ENCODE measurements at places on chromosomes 1 and 21.

DNA sequence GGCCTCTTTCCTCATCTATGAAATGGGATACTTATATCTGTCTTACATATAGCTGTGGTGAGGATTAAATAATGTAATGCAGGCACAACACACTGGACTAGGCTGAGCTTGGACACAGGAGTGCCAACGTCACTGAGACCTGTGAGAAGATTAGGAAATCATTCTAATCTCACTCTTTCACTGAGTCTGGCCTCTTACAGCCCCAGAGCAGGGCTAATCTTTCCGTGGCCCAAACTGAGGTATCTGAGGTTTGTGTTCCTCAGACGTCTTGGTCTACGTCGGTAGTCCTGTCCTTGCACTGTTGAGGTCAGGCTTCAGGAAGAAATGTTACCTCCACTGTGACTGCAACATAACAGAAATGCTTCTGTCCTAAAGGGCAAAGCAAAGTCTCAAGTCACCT lies 22.6 kb upstream of the A3GALT2 start:
- no peak for DNase-seq

DNA sequence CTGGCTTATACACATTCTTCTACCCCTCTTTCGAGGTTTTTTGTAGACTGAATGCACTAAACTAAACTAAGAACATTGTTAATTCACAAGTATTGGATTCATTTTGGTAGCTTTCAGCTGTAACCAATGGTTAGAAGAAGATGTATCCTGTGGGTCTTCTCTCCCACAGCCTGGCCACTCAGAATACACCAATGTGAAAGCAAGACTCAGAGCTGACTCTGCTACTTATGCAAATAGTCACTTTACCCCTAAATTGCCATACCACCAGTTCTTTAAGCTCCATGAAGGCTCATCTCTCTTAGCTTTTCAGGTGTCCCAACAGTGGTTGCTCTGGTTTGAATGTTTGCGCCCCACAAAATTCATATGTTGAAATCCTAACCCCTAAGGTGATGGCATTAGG lies 60.1 kb downstream of the RGS13 start:
- no peak for DNase-seq

GRCh38 chr1:166915042-166915441 lies 39.0 kb upstream of the TADA1 start:
- no peak for DNase-seq

DNA sequence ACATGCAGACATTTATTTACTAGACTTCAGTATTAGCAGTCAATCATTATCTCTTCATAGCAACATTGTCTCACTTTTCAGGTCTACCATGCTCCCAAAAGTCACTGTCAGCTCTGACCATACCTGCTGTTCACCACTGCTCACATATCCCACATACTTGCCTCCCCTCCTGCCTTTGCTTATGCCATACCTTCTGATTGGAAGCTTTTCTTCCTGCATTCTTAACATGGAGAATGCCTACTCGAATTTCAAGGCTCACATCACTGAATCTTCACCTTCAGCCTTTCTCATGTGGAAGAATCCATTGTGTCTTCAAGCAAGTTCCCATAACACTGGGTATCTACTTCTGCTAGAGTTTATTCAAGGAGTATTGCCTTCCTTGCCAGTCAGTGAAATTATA lies 135.4 kb downstream of the NTNG1 start:
- no peak for DNase-seq

- DNase-seq, result no peak
Measured at GRCh38 chr21:41665766-41666595, 100.9 kb downstream of the RIPK4 start.

- no peak for DNase-seq
Measured at GRCh38 chr1:92016720-92017316, 13.0 kb upstream of the EPHX4 start.

DNA sequence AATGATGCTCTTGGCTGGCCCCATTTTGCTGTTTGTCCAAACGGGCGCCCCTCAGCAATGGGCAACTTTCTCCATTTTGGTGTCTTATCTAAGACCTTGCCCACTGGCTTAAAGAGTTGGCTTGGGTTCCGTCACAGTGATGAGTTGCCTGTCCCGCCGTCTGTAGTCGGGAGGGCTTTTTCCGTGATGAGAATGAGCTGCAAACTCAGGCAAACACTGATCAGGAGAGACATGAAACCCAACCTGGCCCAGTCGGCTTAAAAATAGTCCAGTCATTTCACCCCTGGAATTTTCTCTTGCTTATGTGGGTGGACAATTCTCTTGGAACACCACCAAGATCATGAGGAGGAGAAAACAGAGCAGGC lies 79.3 kb downstream of the ST6GALNAC3 start:
- no peak for DNase-seq

DNA sequence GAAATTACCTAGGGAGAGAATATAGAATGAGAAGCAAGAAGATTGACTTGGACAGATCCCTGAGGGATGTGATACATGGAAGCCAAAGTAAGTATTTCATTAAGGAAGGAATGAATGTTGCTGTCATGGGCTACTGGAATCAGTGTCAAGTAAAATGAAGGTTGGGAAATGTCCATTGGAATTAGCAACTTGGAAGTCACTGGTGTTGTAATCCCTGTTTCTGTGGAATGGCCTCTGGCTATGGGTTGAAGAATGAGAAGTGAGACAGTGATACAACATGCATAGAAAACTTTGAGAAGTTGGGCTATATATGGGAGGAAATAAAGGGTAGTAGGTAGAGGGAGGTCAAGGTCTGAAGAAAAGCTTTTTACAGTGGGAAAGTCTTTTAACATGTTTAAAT lies 54.7 kb downstream of the CCDC18 start:
- no peak for DNase-seq
